ENCODE measurements at places on chromosomes 11 and 22. TPM values are rescaled to one million over a fixed set of nuclear protein-coding genes. Genes with fewer than 3 reads are reported as not detected.
A peak's percentile ranks its signal among the peaks of the same experiment; 100 is the strongest.

GRCh38 chr22:48276994-48277867 lies 1514.8 kb downstream of the TBC1D22A start:
- no peak for DNase-seq

DNA sequence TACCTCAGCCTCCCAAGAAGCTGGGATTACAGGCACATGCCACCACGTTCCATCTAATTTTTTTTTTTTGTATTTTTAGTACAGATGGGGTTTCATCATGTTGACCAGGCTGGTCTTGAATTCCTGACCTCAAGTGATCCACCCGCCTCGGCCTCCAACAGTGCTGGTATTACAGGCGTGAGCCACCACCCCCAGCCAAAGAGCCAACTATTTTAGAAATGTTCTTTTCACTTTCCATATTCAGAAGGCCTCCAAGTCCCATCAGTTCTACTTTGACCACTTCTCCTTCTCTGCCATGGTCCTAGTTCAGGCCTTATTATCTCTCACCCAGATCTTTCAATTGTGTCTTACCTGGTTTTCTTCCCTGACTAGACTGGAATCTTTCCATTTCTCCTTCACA lies 48.2 kb downstream of the CCDC83 start:
- no peak for DNase-seq

- no peak for DNase-seq
Observed at GRCh38 chr11:97883086-97883485, 1137.7 kb upstream of the CNTN5 start.

GRCh38 chr22:38923463-38924346 lies 33.7 kb upstream of the APOBEC3A start:
- peak; percentile 85 for DNase-seq

- no peak for DNase-seq
Observed at GRCh38 chr22:28541137-28541536, 138.5 kb downstream of the TTC28 start.

- DNase-seq: no peak
Observed at GRCh38 chr22:43256976-43257545, 70.1 kb upstream of the TTLL12 start.

GRCh38 chr22:17827466-17827865 lies 53.2 kb upstream of the BID start:
- no peak for DNase-seq

- DNase-seq: no peak
Observed at GRCh38 chr11:76903325-76903724, 42.6 kb downstream of the ACER3 start.

GRCh38 chr11:128927683-128928336 lies 14.9 kb downstream of the TP53AIP1 start:
- DNase-seq: no peak

GRCh38 chr11:126834149-126834548 lies 166.4 kb downstream of the KIRREL3 start:
- DNase-seq: no peak

- no peak for DNase-seq
Observed at GRCh38 chr11:72786305-72787215, 7.3 kb downstream of the STARD10 start.

DNA sequence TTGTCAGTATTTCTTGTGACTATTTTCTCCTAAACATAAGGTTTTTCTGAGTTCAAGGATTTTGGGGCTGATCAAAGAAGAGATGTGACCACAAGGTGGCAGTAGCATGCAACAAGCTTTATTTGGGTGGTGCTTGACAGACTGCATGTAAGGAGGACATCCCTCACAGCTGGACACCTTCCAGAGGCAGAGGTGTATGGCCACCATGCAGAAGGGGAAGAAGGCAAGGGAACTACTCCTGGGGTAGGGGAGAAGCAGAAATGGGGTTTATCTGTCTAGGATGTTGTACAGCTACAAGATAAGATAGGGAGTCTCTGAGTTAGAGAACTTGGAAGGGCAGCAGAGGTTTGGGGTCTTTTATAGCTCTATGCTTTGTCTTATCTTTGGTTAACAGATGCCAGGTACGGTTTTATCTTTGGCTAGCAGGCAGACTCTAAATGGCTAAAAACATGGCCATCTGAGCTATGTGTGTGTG lies 5.1 kb upstream of the BIRC2 start:
- peak; percentile 56 for DNase-seq

- DNase-seq: peak; percentile 64
Observed at GRCh38 chr22:43488031-43488866, 76.4 kb downstream of the MPPED1 start.

The RTN4R gene
- total RNA-seq: 1.3 TPM

The TMEM218 gene
- total RNA-seq: 23.1 TPM

The OR6A2 gene
- 0.20 TPM for total RNA-seq

The RIMBP3B gene
- total RNA-seq: 0.10 TPM

The CNGA4 gene
- total RNA-seq: 0.49 TPM

The ACTN3 gene
- total RNA-seq: 13.5 TPM

The SMC1B gene
- 0.10 TPM for total RNA-seq

The MAPK8IP1 gene
- total RNA-seq: 3.7 TPM

The SORL1 gene
- total RNA-seq: 25.3 TPM

The CKAP5 gene
- total RNA-seq: 73.4 TPM
